ENCODE measurements at places on chromosomes 1 and 21.

GRCh38 chr1:233657466-233657865, 43.6 kb downstream of the KCNK1 start:
- DNase-seq: no peak

DNA sequence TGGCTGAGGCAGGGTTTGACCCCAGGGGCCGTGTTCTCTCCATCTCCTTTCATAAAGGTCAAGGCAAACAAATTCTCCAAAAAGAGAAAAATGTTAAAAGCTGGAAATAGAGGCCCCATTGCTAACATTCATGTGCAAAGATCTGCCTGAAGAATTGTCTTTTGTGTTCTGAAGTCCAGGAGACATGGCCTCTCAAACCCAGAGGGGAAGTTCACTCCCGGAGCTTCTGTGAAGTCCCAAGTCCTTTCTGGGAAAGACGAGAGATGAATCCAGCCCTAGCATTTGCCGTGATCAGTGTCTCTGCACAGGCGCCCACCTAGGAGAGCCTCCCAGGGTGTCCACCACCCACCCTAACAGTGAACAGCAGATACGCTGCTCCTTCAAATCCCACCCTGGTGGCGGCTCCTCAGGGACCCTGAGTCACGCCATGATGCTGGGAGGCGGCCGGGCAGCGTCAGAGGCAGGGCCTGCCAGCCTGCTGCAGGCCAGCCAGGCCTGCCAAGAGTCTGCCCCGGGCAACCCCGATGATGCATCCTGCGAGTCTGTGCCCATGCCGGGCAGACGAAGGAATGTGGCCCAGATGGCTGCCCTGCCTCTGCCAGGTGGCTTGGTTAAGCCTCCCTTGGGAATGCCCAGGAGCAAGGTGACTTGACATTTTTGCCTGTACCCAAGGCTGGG, 5.2 kb upstream of the C2CD2 start:
- DNase-seq: no peak

DNA sequence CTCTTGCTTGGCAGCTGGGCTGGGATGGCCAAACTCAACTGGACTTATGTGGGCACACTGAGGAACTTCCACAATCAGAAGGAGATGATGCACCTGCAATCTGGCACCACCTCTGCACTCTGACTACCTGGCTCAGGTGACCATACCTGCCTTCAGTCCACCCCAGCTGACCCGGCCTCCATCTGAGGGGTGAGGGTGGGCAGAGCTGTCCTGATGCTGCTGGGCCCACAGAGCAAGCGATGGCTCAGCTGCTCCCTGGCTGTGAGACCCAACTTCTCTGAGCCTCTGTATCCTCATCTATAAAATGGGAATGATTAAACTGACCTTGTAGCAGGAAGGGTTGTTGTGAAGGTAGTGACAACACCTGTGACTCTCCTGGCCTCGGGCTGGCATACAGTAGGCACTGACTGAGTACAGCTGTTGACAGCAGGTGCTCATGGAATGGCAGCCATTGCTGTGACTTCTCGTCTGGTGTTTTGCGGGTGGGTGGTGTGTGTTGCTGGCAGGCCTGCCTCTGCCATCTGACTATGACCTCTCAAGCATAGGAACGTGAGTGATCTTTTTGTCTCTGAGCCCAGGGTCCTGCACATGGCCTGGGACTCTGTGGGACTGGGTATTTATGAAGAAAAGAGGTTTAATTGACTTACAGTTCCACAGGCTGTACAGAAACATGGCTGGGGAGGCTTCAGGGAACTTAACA, 438.5 kb downstream of the PTPRU start:
- DNase-seq: no peak

GRCh38 chr1:170593173-170594011, 61.4 kb downstream of the GORAB start:
- DNase-seq: no peak

GRCh38 chr1:206833106-206833680, 32.2 kb upstream of the IL20 start:
- no peak for DNase-seq

- no peak for DNase-seq
Measured at GRCh38 chr1:191460234-191460633, 698.0 kb upstream of the RGS18 start.

GRCh38 chr1:8536515-8536914, 218.6 kb downstream of the SLC45A1 start:
- DNase-seq: no peak
